ENCODE measurements at places on chromosomes 5 and 9. TPM values are rescaled to one million over a fixed set of nuclear protein-coding genes. Genes with fewer than 3 reads are reported as not detected.

DNA sequence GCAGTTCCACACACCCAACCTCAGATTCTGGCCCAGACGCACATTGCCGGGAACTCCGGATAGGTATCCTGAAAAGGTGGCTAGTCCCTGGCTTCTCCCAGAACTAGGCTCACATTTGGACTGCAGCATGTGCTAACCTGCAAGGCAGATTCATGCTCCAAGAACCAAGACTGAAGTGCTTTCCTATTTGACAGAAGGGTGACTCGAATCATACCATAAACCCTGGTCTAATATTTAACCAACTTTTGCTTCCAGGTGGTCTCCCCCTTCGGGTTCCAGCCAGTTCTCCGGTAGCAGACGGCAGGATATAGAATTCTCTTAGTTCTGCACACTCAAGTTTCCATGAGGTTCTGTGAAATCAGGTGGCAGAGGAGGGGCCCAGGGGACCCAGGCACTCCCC lies 7.6 kb downstream of the PTGES start:
- H3K4me1 ChIP-seq = no peaks in the 10 kb centered on the region
- H3K27ac ChIP-seq = no peak overlapping the region
- no peaks in the 10 kb centered on the region for H3K36me3 ChIP-seq
- peaks cover 2% of the 10 kb centered on the region for H3K27me3 ChIP-seq
- no peak overlapping the region for H3K4me3 ChIP-seq

GRCh38 chr5:168104350-168104749 lies 187.1 kb upstream of the WWC1 start:
- no peak for DNase-seq
- no peak overlapping the region for H3K27ac ChIP-seq
- H3K4me3 ChIP-seq = no peak overlapping the region
- H3K4me1 ChIP-seq = peaks cover 21% of the 10 kb centered on the region

DNA sequence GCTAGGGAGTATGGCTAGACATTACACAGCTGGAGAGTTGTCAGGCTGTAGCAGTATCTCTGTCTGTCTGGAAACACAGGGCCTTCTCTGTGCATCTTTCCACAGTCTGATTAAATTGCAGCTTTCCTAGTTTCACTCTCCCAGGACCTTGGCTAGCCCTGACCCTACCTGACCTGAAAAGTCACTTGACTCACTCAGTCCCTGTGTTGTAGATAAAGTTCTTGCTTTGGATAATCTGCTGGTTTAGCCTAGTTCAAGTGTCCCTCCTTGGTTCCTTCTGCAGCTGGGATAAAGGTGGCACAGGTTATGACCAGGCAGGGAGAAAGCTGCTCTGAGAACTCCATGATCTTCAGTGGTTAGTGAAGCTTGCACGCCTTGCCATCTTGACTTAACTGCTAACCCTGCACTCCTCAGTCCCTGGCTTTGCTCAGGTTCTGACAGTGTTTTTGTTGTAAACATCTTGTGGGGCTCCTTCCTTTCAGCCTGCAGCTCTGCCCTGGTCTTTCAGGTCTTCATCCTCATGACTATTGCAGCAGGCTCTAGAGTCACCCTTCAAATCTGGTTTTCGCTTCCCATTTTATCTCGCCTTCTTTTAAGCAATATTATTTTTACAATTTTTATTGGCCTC lies 101.0 kb downstream of the PIP5K1B start:
- no peak for DNase-seq
- H3K4me1 ChIP-seq = peaks cover 3% of the 10 kb centered on the region
- H3K27me3 ChIP-seq = peaks cover 4% of the 10 kb centered on the region
- no peaks in the 10 kb centered on the region for H3K36me3 ChIP-seq
- H3K27ac ChIP-seq = no peak overlapping the region
- H3K4me3 ChIP-seq = no peak overlapping the region

DNA sequence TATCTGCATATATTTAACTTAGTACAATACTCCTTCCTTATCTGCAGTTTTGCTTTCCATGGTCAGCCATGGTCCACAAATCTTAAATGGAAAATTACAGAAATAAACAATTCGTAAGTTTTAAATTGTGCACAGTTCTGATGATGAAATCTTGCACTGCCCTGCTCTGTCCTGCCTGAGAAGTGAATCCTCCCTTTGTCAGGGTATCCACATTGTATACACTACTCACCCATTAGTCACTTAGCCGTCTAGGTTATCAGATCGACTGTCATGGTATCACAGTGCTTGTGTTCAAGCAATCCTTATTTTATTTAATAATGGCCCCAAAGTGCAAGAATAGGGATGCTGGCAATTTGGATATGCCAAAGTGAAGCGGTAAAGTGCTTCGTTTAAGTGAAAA lies 8.3 kb upstream of the YTHDC2 start:
- no peak for DNase-seq
- H3K36me3 ChIP-seq = no peaks in the 10 kb centered on the region
- no peak overlapping the region for H3K27ac ChIP-seq
- H3K27me3 ChIP-seq = no peaks in the 10 kb centered on the region

- no peaks in the 10 kb centered on the region for H3K36me3 ChIP-seq
- H3K27ac ChIP-seq = no peak overlapping the region
- H3K4me3 ChIP-seq = no peak overlapping the region
- no peak for DNase-seq
- H3K4me1 ChIP-seq = no peaks in the 10 kb centered on the region
Observed at GRCh38 chr5:146082798-146083197, 22.6 kb downstream of the PLAC8L1 start.

- H3K27ac ChIP-seq = no peak overlapping the region
- no peaks in the 10 kb centered on the region for H3K36me3 ChIP-seq
- no peak for DNase-seq
- H3K27me3 ChIP-seq = no peaks in the 10 kb centered on the region
- no peaks in the 10 kb centered on the region for H3K4me1 ChIP-seq
- H3K4me3 ChIP-seq = no peak overlapping the region
Observed at GRCh38 chr5:43798740-43799139, 195.8 kb downstream of the NNT start.

DNA sequence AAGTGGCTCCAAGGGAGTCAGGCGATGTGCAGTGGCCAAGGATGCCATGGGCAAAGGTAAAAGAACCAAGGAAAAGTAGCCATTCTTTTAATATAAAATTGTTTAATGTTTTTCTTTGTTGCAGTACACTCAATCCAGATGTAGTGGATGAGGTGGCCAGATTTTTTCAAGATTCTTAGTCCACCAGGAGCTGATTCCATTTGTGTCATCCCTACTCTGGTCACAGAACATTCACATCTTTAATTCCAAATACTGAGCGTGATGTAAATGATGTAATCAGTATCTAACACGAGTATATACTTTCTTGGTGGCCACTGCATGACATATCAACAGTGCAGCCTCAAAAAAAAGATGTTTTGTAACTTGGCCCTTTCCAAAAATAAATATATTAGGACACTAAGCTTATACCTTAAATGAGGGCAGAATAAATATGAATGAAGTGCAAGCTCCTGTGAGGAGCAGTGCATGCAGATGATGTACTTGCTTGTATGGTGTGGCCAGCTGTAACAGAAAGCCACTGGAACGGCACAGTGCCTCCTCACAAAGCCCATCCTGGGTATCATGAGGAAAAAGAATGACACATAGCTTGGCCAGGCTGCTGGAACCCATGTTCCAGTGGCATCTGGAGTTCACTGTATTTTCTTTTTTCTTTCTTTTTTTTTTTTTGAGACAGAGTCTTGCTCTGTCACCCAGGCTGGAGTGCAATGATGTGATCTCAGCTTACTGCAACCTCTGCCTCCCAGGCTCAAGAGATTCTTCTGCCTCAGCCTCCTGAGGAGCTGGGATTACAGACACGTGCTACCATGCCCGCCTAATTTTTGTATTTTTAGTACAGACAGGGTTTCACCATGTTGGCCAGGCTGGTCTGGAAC lies 6.5 kb upstream of the SPATA24 start:
- peaks cover 6% of the 10 kb centered on the region for H3K4me1 ChIP-seq
- H3K36me3 ChIP-seq = peaks cover 34% of the 10 kb centered on the region
- no peak overlapping the region for H3K4me3 ChIP-seq
- DNase-seq = no peak
- H3K27me3 ChIP-seq = no peaks in the 10 kb centered on the region

GRCh38 chr5:27708534-27708933 lies 670.1 kb upstream of the CDH9 start:
- H3K27ac ChIP-seq = no peak overlapping the region
- H3K4me3 ChIP-seq = no peak overlapping the region
- H3K4me1 ChIP-seq = no peaks in the 10 kb centered on the region
- H3K36me3 ChIP-seq = no peaks in the 10 kb centered on the region

DNA sequence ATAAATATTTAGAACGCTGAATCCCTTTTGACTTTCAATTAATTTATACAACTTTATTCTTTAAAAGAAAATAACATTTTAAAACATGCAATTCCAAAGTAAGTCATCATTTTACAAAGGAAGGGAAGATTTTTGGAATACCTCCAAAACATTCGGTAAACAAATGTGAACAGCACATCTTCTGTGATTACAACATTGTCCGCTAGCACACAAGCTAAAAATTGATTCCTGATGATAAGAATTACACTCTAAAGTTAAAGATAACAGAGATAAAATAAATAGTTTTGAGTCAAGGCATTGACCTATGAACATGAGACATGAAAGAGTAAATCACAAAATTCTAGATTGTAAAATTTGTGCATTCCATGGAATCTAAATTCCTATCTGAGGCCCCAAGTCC lies 56.2 kb upstream of the TRAF1 start:
- no peak overlapping the region for H3K4me3 ChIP-seq
- no peak overlapping the region for H3K27ac ChIP-seq
- no peaks in the 10 kb centered on the region for H3K36me3 ChIP-seq
- H3K4me1 ChIP-seq = peaks cover 9% of the 10 kb centered on the region
- no peaks in the 10 kb centered on the region for H3K27me3 ChIP-seq
- DNase-seq = no peak

- H3K4me3 ChIP-seq = no peak overlapping the region
- no peak overlapping the region for H3K27ac ChIP-seq
- no peak for DNase-seq
- H3K36me3 ChIP-seq = no peaks in the 10 kb centered on the region
Observed at GRCh38 chr5:35458824-35459207, 158.8 kb upstream of the SPEF2 start.

GRCh38 chr5:154311362-154311761 lies 120.8 kb downstream of the GALNT10 start:
- no peaks in the 10 kb centered on the region for H3K27me3 ChIP-seq
- H3K36me3 ChIP-seq = no peaks in the 10 kb centered on the region
- H3K4me3 ChIP-seq = no peak overlapping the region
- no peak for DNase-seq

Gene FBP2
- total RNA-seq = 0.28 TPM

Gene PCDHA9
- 1.7 TPM for total RNA-seq

Gene ACOT12
- total RNA-seq = not detected

Gene TRAF2
- 21.7 TPM for total RNA-seq

Gene MEGF10
- 5.6 TPM for total RNA-seq
